ENCODE measurements at places on chromosomes 11 and 22. TPM values are rescaled to one million over a fixed set of nuclear protein-coding genes. Genes with fewer than 3 reads are reported as not detected.

- H3K36me3 ChIP-seq: no peaks in the 10 kb centered on the region
- H3K27me3 ChIP-seq: no peaks in the 10 kb centered on the region
- no peak overlapping the region for H3K4me3 ChIP-seq
- no peak overlapping the region for H3K27ac ChIP-seq
- DNase-seq: no peak
Observed at GRCh38 chr11:12280838-12281565, 96.4 kb upstream of the PARVA start.

- no peak overlapping the region for H3K27ac ChIP-seq
- peaks cover 39% of the 10 kb centered on the region for H3K36me3 ChIP-seq
- DNase-seq: no peak
- no peak overlapping the region for H3K4me3 ChIP-seq
- H3K27me3 ChIP-seq: no peaks in the 10 kb centered on the region
Observed at GRCh38 chr11:72998676-72999075, 143.4 kb downstream of the FCHSD2 start.

- no peaks in the 10 kb centered on the region for H3K27me3 ChIP-seq
- H3K27ac ChIP-seq: no peak overlapping the region
- no peak overlapping the region for H3K4me3 ChIP-seq
- DNase-seq: no peak
- H3K36me3 ChIP-seq: no peaks in the 10 kb centered on the region
Observed at GRCh38 chr11:2214527-2215229, 43.1 kb upstream of the TH start.

GRCh38 chr11:75394085-75394840 is 5.1 kb upstream of the RPS3 start:
- H3K27me3 ChIP-seq: peaks cover 3% of the 10 kb centered on the region
- no peak overlapping the region for H3K27ac ChIP-seq
- no peaks in the 10 kb centered on the region for H3K36me3 ChIP-seq
- DNase-seq: no peak

GRCh38 chr11:76592961-76593360 is 77.6 kb downstream of the LRRC32 start:
- H3K27ac ChIP-seq: no peak overlapping the region
- H3K4me1 ChIP-seq: peaks cover 10% of the 10 kb centered on the region
- H3K27me3 ChIP-seq: peaks cover 4% of the 10 kb centered on the region
- no peaks in the 10 kb centered on the region for H3K36me3 ChIP-seq
- no peak overlapping the region for H3K4me3 ChIP-seq

DNA sequence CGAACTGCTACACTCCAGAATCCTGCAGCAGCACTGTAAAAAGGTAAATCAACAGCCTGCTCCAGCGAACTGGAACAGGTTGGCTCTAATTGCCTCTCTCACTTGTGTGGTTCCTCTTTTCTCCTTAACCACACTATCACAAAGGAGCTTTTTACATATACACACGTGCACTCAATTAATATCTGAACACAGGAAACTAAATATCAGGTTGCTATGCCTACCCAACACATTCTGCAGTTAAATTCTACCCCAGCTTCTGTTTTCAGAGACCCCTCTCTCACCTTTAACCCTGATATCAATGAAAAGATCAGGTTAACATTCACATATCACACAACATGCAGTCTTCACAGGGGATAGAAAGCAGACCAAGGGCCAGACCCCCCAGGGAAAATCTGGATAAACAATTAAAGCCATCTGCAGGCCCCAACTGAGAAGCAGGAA is 11.0 kb downstream of the RBFOX2 start:
- no peak overlapping the region for H3K27ac ChIP-seq
- H3K4me1 ChIP-seq: peaks cover 17% of the 10 kb centered on the region
- H3K36me3 ChIP-seq: no peaks in the 10 kb centered on the region
- peak; percentile 84 for DNase-seq

DNA sequence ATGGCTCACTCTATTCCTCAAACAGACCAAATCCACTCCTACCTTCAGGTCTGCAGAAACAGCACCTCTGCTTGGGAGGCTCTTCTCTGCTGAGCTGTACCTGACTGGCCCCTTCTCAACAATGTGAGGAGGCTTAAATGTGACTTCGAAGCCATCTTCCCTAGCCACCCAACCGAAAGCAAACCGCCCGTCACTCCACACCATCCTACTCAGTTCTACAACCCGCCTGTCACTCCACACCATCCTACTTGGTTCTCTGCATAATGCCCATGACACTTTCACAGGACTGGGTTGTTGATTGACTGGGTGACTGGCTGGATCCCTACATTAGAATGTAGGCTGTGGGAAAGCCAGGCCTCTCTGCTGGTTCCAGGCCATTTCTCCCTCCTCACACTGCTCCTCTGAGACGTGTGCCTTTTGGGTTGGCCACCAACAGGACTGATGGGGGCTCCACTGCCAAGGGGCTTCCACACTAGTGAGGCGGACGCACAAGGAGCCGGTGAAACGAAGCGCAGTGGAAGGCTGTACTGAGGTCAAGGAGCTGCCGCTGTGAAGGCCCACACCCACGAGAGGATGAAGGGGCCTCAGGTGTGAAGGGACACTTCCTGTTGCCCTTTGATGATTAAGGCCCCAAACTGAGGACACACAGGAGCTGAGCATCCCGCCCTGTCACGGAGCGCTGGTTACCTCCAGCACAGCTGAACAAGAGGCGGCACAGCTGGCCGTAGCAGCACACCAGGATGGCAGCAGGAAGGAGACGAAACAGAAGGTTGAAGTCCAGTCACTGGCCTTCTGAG is 47.5 kb upstream of the SPATA19 start:
- no peak for DNase-seq
- no peaks in the 10 kb centered on the region for H3K27me3 ChIP-seq
- no peaks in the 10 kb centered on the region for H3K36me3 ChIP-seq
- H3K4me1 ChIP-seq: peaks cover 5% of the 10 kb centered on the region
- H3K27ac ChIP-seq: no peak overlapping the region

DNA sequence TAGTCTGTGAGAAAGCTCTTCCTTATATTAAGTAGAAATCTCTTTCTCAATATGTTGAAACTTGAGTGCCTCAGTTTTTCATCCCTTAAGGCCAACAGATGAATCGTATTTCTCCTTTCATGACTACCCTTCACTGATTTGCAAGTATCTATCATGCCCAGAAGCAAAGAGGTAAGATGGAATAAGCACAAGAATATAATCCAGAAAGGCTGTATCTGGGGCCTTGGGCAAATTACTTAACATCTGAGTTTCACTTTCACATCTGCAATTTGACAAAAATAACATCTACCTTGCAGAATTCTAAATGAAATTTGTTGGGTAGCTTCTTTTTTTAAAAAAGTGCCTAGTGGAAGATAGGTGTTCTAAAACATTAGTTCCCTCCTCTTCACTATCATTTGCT is 552.4 kb upstream of the ANO5 start:
- no peaks in the 10 kb centered on the region for H3K27me3 ChIP-seq
- H3K27ac ChIP-seq: no peak overlapping the region
- H3K4me1 ChIP-seq: no peaks in the 10 kb centered on the region

GRCh38 chr11:118910309-118911112 is 15.2 kb downstream of the BCL9L start:
- H3K4me1 ChIP-seq: peaks cover 80% of the 10 kb centered on the region
- H3K4me3 ChIP-seq: no peak overlapping the region
- DNase-seq: peak; percentile 39
- no peaks in the 10 kb centered on the region for H3K27me3 ChIP-seq
- H3K36me3 ChIP-seq: peaks cover 22% of the 10 kb centered on the region

- H3K27ac ChIP-seq: no peak overlapping the region
- no peak overlapping the region for H3K4me3 ChIP-seq
- H3K27me3 ChIP-seq: no peaks in the 10 kb centered on the region
- H3K4me1 ChIP-seq: no peaks in the 10 kb centered on the region
- DNase-seq: no peak
Observed at GRCh38 chr11:87281496-87281895, 243.8 kb downstream of the TMEM135 start.

FBXO3 gene
- total RNA-seq: 34.3 TPM

GGTLC3 gene
- not detected for total RNA-seq

CARD10 gene
- total RNA-seq: not detected

OR52I1 gene
- total RNA-seq: not detected
